ENCODE measurements at places on chromosomes 3 and 15. TPM values are rescaled to one million over a fixed set of nuclear protein-coding genes. Genes with fewer than 3 reads are reported as not detected.

GRCh38 chr3:32097768-32098167 is 8.7 kb upstream of the GPD1L start:
- no peak for DNase-seq

DNA sequence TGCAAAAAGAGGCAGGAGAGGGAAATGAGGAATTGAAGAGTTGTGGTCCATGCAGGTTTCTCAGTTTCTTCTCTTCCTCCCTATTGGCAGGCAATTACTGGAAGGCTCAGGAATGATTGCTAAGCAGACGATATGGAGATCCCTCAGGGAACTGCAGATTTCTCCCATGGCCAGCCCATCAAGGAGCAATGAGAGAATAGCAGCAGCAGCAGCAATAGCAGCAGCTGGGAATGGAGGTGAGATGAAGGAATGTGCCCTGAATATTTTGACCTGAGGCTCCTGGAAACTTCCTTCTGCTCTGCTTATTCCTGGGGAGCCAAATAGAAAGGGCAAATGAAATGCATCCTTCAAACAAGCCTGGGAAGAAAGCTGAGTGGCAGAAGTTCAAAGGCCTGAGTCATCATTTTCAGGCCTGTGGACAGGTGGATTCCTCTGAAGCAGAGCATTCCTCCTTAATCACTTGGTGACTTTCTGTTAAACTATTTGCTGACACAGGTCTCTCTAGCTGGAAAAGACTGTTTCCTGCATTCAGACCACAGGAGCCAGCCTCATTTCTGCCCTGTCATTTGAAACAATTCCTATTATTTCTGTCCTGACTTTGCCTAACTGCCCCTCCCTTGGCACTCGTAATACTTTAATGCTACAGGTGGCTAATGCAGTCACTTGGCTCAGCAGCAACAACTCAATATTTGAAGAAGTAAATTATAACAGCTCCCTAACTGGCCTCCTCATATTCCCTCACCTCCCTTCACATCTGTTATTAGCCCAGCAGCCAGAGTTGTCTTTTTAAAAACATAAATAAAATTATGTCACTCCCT is 146.9 kb upstream of the GADL1 start:
- DNase-seq, result peak; percentile 99

Gene KCNAB1
- not detected for total RNA-seq

Gene TF
- total RNA-seq, result not detected

- DNase-seq, result no peak
Measured at GRCh38 chr15:69117431-69117871, 43.0 kb upstream of the GLCE start.

All from PC-3 (cell line).